ENCODE measurements at places on chromosomes 11 and 22.

DNA sequence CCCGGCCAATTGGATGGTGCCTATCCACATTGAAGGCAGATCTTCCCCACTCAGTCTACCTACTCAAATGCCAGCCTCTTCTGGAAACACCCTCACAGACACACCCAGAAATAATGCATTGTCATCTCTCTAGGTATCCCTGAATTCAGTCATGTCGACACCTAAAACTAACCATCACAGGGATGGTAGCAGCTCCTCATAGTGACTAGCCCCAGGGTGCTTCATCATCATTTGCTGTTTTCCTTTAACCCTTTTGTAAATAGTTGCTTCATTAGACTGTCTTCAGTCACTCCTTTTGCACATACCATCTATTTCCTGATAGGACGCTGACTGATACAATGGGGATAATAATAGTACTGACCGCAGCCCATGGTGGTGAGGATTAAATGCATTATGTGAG is 18.8 kb upstream of the AMOTL1 start:
- DNase-seq: no peak

- no peak for DNase-seq
These were observed 565.8 kb downstream of the BUD13 start for GRCh38 chr11:116207019-116207418.

DNA sequence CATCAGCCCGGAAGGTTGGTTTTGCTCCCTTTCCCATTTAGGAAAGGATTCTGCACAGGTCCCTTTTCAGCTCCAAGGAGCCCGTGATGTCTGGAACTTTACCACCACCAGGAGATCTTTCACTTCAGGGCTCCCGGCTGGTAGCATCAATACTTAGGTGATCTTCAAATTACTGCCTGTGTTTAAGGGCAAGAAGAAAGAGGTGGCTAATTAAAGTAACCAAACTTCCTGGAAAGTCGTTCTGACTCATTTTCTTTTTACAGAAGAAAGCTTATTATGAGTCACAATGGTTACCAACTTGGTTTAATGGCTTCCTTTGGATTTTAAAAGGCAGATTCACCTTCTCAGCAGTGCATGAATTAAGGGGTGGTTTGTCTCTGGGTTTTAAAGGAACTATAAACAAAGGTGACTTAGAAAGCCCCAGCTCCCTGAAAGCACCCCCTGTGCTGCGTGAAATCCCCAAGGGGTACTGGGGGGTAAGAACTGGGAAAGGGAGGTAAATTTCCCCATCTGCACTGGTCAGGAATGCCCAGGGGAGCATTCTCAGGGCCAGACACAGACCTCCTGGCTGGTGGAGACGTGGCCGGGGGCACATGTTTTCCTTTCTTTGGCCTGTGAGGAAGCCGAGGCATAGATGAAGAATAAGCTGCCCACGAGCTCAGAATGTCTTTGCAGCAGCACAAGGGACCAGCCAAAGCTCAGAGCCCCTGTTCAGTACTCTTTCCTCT is 8.8 kb downstream of the POU2F3 start:
- no peak for DNase-seq

- DNase-seq: no peak
These were observed 90.7 kb downstream of the PPP6R3 start for GRCh38 chr11:68551223-68551622.

DNA sequence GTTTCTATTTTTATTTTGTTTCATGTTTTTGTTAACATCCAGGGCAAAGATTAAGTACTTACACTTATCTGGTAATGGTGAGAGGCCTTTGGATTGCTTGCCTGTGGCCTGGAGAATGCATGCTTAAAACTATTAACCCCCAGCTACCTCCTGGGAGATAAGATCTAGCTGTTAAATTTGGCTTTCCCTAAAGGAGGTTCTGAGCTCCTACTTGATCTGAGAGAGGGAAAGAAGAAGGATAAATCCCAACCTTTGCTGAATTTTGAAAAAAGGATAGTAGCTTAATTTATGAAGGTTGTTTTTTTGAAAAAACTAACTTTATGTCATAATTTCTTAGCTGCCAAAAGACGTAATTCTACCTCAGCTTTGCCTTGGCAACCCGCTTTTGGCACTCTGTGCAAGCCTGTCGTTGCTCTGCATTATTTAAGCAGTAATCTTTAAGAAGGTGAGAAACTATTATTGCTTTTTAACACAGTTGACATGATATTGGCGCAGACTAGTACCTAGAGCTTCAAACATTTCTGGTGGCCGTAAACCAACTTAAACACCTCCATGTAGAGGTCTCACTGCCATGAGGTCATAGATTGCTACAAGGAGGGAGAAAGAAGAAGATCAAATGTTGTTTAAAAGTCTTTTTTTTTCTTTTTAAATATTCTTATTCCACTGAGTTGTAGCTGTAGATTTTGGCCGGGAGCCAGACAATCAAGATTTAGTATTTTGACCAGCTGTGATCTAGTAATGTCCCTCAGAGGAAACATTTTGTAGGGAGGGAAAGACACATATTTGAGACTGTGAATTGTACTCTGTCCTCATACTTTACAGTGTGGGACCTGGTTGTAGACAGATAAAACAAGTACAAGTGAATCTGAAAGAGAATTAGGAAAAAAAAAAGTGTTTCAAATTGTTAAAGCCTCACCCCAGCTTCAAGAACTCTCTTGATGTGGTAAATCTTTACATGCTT is 74.4 kb downstream of the WNT11 start:
- DNase-seq: peak; percentile 31

Measured in cardiac fibroblast (primary cell).